Kasumi-1 (cell line): ENCODE measurements at places on chromosomes 5 and 9.

- DNase-seq: peak; percentile 24
Observed at GRCh38 chr5:173984218-173984617, 4.8 kb upstream of the C5orf47 start.

- no peak for DNase-seq
Observed at GRCh38 chr9:136194540-136194939, 10.4 kb downstream of the LHX3 start.

GRCh38 chr5:126341906-126342630 lies 81.1 kb upstream of the GRAMD2B start:
- no peak for DNase-seq

DNA sequence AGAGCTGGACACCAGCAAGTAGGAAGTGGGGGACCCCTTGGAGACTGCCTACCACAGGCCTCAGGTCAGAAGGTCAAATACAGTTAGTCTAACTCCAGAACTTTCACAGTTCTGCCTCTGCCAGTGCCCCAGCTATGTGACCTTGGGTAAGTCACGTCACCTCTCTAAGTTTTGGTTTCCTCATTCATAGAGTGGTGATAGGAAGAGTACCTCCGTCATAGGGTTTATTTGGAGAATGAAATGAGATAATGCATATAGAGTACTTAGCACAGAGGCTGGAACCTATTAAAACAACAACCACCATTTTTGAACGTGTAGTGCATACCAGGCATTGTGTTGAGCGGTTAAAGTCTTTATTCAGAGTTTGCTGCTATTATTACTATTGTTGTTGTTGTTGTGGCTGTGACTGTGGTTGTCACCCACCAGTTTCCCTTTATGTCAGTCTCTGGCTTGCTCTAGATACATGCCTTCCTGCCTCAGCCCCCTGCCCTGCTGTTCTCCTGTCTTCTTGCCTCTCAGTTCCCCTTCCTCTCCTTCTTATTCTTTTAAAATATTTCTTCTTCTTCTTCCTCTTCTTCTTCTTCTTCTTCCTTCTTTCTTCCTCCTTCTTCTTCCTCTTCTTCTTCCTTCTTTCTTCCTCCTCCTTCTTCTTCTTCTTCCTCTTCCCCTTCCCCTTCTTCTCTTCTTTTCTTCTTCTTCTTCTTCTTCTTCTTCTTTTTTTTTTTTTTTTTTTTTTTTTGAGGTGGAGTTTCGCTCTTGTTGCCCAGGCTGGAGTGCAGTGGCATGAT lies 67.8 kb downstream of the RALGPS1 start:
- no peak for DNase-seq

DNA sequence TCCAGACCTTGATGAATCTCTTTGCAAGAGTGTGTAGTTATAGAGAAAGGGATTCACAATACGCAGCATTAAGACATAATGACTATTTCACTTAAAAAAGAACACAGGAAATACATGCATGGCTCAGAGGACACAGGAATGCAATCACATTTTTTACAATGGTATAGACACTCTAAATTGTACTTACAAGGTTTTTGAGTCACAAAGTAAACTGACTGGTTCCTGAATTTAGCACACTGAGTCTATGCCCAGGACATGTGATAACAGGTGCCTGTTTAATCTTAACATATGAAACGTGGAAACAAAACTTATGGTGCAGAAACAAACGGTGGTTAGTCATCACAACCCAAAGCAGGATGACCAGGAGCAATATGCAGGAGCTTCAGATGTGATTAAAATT lies 6.7 kb downstream of the EPB41L4A start:
- DNase-seq: no peak

- DNase-seq: peak; percentile 93
Observed at GRCh38 chr5:139482050-139482889, at the start of gene STING1. TSS of gene STING1 (minus strand) at chr5:139482758. CDS start at chr5:139481704, 1,054 bp downstream.

DNA sequence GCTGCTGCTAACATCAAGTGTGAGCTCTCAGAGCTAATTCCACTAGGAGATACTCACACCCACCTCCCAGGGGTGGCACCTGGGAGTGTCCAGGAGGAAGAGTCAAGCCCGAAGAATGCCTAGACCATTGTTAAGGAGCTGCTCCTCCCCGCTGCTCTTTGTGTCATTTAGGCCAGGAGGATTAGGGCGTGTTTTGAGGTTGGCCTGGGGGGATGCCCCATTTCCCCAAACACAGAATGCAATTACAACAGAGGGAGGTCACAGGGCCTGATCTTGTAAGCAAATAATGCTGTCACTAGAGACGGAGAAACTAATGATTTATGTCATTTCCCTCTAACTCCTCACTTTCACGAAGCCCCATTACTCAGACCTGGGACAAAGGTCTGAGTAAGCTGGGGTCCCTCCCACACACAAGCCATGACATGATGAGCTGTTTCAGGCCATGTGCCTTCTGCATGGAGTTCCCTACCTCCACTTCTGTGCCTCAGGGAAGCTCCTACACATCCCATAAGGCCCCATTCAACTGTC lies 312.5 kb downstream of the ACTL7B start:
- no peak for DNase-seq

- DNase-seq: no peak
Observed at GRCh38 chr9:99016681-99017387, 73.1 kb downstream of the COL15A1 start.

DNA sequence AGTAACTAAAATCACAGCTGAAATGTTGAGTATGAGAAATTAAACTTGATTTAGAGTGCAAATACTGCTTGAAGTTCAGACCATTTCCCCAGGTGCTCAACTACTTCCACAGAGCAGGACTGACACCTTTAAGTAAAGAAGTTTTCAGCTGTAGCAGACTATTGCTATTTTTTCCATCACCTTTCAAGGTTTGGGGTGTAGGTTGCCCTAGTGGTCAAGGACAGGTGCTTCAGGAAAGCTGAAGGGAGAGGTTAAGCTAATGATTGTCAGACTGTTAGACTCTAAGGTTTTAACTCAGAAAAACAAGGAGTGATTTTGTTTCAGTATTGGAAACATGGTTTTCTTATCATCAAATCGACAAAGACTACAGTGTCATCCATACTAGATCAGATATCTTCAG lies 162.1 kb downstream of the CCDC192 start:
- no peak for DNase-seq

DNA sequence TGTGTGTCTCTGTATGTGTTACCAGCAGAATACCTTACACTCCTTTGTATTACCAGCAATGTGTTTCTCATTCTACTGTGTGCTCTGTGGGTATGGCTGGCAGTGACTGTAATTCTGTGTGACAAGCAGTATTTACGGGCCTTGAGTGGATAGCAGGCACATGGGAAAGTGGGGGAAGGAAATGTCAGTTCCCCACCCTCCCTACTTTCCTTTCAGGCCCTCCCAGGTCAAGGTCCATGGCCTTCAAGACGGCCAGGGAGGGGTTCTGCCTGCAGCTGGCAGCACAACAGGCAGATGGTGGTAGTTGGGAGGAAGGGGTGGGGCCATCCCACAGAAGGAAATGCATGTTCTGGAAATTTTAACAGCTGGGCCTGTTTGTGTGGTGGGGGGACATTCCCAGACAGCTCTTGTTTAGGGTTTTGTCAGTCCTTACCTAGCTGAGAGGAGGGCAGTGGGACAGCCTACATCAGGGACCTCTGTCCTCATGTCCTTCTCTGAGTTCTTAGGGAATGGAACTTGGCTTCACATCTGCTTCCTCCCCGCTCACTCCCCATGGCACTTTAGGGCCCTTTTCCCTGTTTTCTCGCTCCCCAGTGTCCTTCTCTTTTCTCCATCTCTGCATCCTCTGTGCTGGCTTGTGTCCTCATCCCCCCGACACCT lies 14.6 kb upstream of the TNIP1 start:
- DNase-seq: peak; percentile 43

GRCh38 chr9:2494562-2494961 lies 127.0 kb upstream of the VLDLR start:
- DNase-seq: no peak

GRCh38 chr5:147391781-147392180 lies 118.1 kb downstream of the DPYSL3 start:
- peak; percentile 75 for DNase-seq

DNA sequence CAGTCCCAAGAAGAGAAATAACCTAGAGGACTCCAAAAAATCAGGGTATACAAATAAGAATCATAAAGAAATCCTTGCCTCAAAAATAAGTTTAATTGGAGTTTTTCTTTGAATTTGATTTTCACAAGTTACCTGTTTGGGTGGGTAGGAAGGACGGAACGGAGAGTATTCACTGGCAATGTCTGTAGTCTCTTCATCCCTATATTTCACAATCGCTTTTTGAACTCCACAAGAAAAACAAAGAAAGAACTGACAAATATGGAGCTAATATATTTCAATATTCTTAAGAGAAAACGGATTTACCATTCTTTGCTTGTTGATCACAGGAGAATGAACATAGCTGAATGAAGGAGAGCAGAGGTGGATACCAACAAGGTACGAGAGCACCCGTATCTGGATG lies 30.1 kb downstream of the MTMR12 start:
- DNase-seq: no peak

- DNase-seq: no peak
Observed at GRCh38 chr9:119339056-119339455, 30.2 kb downstream of the BRINP1 start.

- no peak for DNase-seq
Observed at GRCh38 chr5:154567155-154567554, 89.1 kb upstream of the HAND1 start.

- DNase-seq: no peak
Observed at GRCh38 chr5:72034770-72035169, 72.5 kb upstream of the MAP1B start.

DNA sequence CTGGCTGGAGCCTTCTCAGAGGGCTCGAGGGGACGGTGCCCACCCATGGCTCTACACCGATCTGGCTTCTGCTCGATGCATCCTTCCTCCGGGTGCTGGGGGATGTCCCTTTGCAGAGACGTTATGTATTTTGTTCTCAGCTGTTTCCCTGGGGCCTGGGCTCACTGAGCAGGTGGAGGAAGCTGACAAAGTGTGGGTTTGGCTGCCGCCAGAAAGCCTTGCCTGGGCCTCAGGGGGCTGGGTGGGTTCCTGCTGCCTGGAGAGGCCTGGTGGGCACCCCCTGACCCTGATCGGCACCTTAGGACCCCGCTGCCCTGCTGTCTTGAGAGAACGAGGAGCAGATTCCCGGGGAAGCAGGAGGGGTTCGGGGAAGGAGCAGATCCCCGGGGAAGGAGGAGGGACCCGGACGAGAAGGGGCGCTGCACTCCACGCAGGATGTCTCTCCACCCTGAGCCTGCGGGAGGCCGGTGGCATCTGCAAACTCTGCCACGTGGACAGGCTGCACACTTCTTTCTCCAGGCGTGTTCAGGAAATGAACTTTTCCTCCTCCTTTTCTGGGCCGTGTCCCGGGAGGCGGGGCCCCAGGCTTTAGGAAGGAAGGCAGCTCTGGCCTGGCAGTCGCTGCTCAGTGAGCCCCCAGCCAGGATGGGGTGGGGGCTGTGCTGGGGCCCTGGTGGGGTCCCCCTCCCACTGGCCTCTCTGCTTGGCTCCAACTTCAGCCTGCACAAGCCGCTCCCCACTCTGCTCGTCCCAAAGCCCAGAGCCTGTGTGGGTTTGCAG lies 148.9 kb downstream of the RXRA start:
- DNase-seq: peak; percentile 44
